Fibroblast of villous mesenchyme (primary cell): ENCODE measurements at places on chromosomes 11 and 22. TPM values are rescaled to one million over a fixed set of nuclear protein-coding genes. Genes with fewer than 3 reads are reported as not detected.

Gene HPX
- under 0.01 TPM in 1 of 2 replicates, not detected in the other for total RNA-seq

Gene PHOX2A
- not detected in 2 replicates for total RNA-seq

Gene MPZL2
- not detected in 2 replicates for total RNA-seq

Gene OR4D5
- total RNA-seq, result not detected in 2 replicates

Gene VPREB3
- total RNA-seq, result not detected in 2 replicates

Gene YWHAH
- 131 and 140 TPM in 2 replicates for total RNA-seq

Gene LSP1
- total RNA-seq, result 0.32 TPM in 1 of 2 replicates, not detected in the other

Gene MUC15
- not detected in 2 replicates for total RNA-seq

Gene CARD10
- total RNA-seq, result 3.0 and 3.5 TPM in 2 replicates

Gene VWCE
- 1.3 and 2.2 TPM in 2 replicates for total RNA-seq

Gene MRGPRE
- not detected in 2 replicates for total RNA-seq

Gene OR52N5
- under 0.01 TPM in 1 of 2 replicates, not detected in the other for total RNA-seq

Gene VSIG10L2
- not detected in 2 replicates for total RNA-seq

Gene PHLDB1
- total RNA-seq, result 129 and 132 TPM in 2 replicates

- peak; percentile 54 for DNase-seq
These were observed 17.2 kb downstream of the BRD1 start for GRCh38 chr22:49810363-49811019.

DNA sequence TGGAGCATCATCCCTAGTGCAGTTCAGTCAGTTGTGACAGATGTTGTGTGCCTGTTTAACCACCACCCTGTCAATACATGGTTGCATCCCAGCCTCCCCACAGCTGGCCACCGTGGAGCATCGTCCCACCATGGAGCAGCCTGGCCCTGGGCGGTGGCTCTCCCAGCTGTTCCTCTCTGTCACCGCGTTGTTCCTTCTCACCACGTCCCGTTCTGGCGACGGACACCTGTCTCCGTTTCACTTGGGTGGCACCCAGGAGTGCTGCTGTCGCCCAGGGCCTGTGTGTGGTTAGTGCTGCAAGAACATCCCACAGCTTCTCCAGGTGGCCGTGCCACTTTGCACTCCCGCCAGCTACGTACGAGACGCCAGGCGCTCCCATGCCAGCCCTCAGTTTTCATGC lies 26.5 kb downstream of the MUC6 start:
- DNase-seq, result no peak

- no peak for DNase-seq
These were observed at the start of gene OR52E6 for GRCh38 chr11:5841797-5842196. TSS of gene OR52E6 (minus strand) at chr11:5841897. CDS start at chr11:5841897, 0 bp downstream.

GRCh38 chr11:111582163-111582562 lies 20.1 kb upstream of the SIK2 start:
- DNase-seq, result no peak

GRCh38 chr22:24358105-24358836 lies 69.1 kb upstream of the ADORA2A start:
- DNase-seq, result no peak

DNA sequence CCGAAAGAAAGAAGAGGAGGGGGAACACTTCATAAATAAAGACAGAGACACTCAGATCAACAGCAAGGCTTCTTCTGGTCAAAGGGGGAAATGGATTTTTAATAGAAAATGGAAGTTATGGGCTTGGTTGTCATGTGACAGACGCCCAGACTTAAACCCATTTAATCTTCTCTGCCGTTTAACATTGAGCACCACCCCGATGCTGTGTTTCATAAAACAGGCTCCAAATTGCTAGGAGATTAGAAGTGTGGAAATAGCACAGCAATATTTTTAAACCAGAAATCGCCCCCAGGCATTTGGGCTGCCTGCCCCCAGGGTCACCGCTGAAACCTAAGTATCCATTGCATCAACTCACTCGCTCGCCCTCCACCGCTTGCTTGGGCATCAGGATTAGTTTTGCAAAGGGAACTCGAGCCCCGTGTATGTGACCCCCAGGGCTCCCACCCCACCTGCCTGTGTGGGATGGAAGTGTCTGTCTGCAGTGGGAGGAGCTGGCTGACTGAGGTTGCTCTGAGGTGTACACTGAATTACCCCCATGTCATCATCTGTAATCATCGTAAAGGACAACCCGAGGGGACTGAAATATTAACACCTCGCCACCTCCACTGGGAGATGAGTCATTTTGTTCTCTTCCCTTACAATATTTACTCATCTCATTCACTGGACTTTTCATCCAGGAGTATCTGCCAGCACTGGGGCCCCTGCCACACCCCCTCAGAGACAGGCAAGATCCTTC lies 10.7 kb downstream of the DSCAML1 start:
- no peak for DNase-seq

DNA sequence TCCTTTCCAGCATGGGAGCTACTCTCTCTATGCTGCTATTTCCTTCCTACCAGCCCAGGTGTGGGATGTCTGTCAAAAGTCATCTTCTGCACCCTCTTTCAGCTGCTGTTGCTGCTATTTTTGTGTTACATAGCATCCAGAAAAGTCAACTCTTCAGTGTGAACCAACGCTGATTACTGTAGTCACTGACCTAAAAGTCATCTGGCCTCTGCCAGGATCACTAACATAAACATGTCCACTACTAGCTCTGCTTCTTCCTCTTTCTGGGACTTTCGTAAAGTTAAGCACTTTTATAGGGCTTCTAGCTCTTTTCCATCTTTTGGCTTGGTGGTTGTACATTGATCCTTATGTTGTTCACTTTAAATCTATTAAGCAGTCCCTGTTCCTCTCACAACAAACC lies 90.2 kb upstream of the CARD18 start:
- DNase-seq, result peak; percentile 58

DNA sequence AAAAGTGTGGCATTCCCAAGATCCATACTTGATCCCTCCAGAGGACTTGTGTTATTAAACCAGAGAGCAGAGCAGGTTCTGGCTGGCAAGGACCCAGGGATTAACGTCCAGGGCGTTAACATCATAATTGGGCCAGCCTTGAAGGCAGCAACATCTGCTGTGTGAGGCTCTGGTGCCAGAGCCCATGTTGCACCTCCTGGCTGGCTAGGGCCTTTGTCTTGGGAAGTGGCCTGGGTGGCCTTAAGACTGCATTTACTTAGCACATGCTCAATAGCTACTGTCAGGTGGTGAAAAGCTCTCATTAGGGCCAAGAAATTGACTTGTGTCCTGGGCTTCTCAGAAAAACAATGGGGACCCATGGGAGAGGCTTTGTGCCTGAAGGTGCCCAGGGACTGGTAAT lies 66.6 kb downstream of the CACNG2 start:
- DNase-seq, result no peak

- no peak for DNase-seq
These were observed 358.9 kb downstream of the CADM1 start for GRCh38 chr11:115145324-115145723.

GRCh38 chr22:33219648-33220384 lies 161.6 kb upstream of the SYN3 start:
- no peak for DNase-seq

GRCh38 chr22:47923011-47923427 lies 1160.6 kb downstream of the TBC1D22A start:
- no peak for DNase-seq

DNA sequence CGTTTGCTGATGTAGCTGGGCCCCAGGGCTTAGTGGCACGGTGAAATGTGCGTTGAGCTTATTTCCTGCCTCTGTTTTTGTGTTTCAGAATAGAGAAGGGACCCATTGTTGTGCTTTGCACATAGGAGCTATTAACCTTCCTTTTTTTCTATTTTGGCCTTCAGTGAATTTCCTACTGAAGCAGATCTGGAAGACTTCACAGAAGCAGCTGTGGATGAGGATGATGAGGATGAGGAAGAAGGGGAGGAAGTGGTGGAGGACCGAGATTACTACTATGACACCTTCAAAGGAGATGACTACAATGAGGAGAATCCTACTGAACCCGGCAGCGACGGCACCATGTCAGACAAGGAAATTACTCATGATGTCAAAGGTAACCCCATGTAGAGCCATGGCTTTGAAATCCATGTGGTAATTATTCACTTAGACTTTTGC lies 37.4 kb upstream of the ST14 start:
- DNase-seq, result no peak

DNA sequence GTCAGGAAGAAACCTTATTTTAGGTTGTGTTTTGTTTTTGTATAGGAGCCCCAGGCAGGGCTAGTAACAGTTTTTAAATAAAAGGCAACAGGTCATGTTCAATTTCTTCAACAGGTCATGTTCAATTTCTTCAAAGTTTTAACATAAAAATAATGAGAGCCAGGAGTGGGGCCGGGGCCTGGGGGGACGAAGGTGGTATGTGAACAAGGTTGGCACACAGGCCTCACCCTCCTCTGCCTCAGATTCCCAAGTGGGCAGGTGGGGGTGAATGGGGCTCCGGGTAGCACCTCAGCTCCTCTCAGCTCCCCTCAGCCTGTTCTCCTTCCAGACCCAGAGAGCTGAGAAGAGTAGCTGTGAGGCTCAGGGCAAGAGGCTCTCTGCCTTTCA lies 4.4 kb downstream of the DERL3 start:
- DNase-seq, result no peak

- DNase-seq, result peak; percentile 9
These were observed at the start of gene CALCB for GRCh38 chr11:15073361-15074205. TSS of gene CALCB (plus strand) at chr11:15073593. CDS start at chr11:15074719, 1,126 bp downstream.

GRCh38 chr11:130858215-130858614 lies 58.1 kb downstream of the SNX19 start:
- no peak for DNase-seq

DNA sequence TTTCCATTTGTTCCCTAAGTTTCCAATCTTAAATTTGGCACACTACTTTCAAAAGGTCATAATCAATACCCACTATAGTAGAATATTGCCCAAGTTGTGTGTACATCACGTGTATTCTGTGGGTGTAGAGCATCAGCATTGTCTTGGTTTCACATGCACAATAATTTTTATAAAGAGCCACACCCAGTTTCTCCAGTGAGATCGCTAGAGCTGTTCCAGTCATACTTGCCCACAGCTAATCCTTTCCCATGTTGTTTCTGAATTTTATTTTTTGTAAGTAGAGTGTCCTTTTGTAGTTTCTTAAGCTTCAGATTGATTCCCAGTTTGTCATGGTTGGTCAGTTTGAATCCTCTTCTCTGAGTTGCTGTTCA lies 13.7 kb downstream of the FAM118B start:
- no peak for DNase-seq

DNA sequence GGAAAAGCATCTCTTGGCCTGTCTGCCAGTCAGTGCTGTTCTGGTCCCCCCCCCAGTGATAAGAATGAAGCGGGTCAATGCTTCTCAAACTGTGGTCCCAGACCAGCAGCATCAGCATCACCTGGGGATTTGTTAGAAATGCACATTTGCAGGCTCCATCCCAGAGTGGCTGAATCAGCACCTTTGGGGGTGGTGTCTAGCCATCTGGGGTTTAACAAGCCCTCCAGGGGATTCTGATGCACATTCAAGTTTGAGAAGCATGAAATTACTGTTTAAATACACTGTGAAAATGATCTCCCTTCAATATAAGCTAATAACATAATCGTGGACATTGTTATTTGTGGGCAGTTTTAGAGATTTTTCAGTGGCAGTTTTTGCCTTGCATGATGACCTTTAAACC lies 133.5 kb downstream of the MYO18B start:
- DNase-seq, result no peak

DNA sequence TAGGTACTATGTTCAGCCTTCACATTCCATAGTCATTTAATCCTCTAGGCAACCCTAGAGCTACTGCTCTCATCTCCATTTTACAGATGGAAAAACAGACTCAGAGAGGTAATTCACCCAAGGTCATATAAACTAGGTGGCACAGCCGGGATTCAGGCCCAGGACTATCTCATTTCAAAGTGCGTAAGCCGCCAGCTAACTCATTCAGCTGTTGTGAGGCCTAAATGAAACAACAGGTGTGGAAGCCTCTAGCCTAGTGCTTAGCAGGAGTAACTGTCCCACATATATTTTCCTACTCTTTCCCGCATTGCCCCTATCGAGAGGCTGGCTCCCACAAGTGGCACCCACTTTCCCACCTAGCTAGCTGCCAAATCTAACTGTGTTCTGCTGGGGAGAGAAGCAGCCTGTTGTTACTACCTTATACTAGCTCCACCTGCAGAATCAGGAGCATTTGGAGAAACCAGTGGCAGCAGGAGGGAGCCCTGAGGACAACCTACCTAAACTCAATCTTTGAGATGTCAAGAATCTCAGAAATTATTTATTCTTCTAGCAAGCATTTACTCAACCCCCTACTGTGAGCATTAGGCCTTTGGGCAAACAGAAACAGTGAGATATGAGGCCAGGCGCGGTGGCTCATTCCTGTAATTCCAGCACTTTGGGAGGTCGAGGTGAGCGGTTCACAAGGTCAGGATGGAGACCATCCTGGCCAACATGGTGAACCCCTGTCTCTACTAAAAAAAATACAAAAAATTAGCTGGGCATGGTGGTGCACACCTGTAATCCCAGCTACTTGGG lies 20.9 kb downstream of the PRG3 start:
- no peak for DNase-seq

DNA sequence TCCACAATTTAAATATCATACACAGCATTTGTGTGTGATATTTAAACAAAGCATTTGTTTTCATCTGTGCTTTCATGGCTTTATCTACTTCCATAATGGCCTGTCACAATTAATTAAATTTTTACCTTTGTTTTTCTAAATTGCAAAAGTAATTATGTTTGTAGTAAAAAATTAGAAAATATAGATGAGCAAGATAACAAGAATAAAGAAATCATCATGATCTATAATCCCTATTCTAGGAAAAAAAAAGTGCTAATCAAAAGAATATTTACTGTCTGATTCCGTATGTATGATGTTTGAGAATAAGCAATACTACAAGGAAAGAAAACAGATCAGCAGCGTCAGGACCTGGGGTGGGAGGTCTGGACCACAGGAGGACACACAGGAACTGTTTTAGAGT lies 149.9 kb downstream of the NCAM1 start:
- DNase-seq, result no peak

GRCh38 chr11:127105593-127106541 lies 105.3 kb upstream of the KIRREL3 start:
- DNase-seq, result no peak

DNA sequence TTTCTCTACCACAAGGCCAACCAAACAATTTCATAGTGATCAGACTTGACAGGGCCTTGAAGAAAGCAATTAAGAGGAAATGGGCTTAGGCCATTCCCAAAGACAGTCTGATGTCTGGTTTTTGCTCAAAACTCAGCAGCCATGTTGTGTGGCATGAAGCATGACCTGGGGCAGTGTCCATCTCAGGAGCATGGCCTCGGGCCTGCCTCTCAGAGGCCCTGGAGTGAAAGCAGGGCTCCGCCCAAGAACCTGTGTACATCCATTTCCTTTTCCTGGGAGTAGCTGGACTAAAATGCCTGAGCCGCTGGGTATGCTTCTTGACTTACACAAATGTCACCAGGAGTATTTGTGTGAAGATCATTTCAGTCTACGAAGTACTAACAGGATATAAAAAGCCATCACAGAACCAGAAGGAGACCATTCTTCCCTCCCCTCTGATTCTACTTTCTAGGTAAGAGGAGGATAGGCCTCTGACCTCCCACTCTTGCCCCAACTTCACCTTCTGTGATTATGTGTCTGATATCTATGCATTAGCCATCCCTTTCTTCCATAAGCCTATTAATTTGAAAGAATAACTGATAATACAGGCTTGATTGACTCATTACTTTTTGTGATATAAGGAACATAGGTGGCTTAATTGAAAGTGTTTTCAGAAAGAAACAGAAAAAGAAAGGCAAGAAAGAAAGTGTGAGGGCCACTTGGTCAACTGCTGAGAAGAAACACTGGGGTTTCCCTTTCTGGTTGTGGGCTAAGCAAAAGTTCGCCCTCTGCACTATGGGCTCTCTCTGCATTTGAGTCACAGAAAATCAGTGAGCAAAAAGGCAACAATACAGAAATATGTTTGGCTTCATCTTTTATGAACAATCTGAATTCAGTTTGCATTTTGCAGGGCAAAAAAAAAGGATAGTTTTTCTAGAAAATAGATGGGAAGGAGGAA lies 188.6 kb upstream of the MTMR2 start:
- DNase-seq, result no peak
